ENCODE measurements at places on chromosomes 12 and 14.

DNA sequence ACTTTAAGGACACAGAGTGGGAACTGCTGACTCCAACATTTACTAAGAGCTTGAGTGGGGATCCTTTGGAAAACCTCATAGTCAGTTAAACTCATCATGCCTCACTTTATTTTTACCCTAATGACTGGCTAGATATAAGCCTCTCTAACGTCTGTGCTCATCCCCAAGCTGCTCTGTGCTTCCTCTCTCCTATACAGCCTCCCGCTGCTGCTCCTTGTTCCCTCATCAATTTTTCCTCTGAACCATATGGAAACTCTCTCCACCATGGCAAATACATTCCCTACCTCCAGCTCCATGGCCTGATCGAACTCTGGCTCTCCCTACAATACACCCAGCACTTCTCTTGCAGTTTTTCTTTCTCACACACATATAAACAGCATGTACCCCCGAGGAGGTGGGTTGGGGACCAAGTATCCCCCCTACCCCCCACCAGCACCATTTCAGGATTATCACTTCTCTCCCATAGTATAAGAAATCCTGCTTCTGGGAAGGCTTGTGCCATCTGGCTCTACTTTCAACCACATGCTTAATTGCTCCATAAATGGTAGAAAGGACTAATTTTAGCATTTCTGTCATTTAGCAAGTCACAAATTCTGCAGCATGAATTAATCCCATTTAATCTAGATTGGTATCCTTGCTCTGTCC lies 39.2 kb upstream of the DYRK2 start:
- DNase-seq: no peak

DNA sequence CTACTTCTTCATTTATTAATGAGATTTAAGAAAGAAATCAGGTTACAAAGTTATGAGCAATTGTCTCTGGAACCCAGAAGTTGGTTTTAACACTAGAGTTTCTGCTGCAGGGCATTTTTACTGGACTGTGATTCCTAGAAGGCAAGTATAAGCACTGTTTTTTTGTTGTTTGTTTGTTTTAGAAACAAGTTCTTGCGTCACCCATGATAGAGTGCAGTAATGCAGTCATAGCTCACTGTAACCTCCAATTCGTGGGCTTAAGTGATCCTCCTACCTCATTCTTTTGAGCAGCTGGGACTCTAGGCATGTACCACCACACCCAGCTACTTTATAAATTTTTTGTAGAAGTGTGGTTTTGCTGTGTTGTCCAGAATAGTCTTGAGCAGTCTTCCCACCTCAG lies 25.6 kb downstream of the RAP1B start:
- DNase-seq: no peak

- DNase-seq: no peak
These were observed 338.2 kb downstream of the TMEM117 start for GRCh38 chr12:44174053-44174452.

DNA sequence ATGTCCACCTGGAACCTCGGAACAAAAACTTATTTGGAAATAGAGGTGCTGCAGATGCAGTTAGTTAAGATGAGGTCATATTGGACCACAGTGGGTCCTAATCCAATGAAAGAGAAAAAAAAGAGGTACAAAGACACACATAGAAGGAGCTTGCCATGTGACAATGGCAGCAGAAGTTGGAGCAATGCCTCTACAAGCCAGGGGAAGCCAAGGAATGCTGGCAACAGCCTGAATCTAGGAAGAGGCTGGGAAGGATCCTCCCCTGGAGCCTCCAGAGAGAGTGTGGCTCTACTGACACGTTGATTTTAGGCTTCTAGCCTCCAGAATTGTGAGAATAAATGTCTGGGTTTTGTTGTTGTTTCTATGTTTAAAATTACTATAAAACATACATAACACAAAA lies 521.8 kb upstream of the CCDC196 start:
- DNase-seq: no peak

GRCh38 chr14:77372304-77372841 lies 4.5 kb downstream of the TMED8 start:
- DNase-seq: no peak

DNA sequence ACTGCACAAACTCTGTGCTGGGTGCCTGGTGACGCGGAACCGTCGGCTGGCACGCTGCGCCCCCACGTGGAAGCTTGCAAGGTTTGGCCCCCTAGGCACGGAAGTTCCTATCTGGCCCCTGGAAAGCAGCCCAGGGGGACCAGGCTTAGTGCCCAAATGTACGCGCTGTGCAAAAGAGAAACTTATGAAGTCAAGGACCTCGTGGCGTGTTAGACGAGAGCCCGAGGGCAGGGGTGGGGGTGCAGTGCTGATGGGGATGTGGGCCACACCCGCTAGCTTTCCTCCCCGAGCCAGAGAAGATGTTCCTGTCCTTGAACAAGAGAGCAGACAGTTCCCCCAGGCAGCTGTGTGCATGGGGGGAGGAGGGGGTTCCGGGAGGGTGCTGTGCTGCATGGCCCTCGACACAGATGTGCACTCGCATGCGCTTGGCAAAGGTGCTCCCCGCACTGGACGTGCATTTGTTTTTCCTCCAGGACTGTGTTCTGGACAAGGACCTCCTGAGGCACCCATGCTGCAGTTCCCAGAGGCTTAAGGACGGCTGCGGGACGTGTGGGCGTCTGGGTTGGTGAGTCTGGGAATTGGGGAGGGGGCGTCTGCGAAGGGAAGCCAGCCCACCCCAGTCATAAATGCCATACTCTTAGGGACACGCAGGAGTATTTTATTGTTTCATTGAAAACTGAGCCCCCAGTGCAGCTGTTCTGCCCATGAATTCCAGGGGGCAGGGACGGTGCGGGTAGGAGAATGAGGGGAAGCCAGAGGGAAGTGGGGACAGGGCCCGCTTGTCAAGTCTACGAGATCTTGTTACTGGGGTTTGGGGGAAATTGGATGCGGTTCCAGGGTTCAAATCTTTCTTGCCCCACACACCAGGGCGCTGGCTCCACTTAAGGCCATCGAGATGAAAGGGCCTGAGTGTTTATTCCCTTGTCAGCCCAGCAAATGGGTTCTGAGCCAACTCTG lies 80.0 kb downstream of the NTF3 start:
- no peak for DNase-seq

- DNase-seq: peak; percentile 16
These were observed 513 bp downstream of the HOXC11 start for GRCh38 chr12:53973236-53974042.

DNA sequence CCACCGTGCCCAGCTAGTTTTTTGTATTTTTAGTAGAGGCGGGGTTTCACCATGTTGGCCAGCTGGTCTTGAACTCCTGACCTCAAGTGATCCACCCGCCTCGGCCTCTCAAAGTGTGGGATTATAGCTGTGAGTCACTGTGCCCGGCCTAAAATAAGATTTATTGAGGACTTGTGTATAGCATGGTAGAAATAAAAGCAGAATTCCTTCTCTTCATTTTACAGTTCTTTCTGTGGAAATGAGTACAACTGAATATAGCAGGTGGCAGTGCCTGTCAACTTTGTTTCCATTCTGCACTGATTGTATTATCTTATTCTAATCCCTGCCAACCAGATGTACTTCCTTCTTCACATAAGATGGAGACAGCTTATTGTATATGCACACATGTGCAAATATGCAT lies 41.0 kb downstream of the DIP2B start:
- no peak for DNase-seq

DNA sequence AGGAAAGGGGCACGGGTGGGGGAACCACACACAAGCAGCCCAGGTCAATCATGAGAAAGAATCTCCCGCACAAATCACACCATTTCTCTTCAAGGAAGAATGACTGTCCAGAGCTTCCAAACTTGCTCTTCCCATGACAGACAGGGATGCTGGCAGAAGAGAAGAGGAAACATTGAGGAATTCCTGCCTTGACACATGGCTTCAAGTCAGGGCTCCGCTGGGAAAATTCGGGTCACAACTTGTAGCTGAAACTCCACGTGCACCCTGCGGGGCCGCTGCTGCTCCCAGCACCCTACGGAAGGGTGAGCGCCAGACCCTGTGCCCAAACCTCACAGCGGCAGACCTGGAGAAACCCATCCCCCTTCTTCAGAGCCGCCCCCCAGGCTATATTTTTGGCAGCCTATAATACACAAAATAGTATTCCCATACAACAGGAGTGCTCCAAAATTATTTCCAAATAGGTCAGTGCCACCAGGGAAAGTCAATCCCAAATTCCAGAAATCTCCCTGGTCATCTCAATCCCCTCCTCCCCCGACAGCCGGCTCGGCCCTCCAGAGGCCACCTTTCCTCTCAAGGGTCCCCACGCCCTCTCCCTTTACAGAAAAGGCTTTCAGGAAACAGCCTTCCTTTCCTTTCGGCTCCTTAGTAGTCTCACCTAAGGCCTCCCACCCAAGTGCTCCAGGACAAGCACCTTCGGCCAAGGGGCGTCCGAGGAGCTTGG lies 1.3 kb downstream of the TMEM132D start:
- no peak for DNase-seq

DNA sequence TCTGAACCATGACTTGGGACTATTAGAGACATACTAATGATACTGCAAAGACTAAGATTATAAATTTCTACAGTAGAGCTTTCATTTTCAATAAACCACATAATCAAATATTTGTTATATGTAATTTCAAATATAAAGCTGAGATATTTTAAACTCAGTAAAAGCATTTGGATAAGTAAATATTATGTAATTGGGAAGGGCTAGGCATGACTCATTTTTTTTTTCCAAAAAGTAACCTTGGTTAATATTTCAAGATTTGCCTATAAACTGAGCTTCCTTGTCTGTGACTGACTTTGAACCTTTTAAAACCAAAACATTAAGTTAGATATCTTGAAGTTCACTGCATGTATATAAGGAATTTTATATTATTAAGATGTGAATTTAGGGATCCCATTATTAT lies 332.5 kb downstream of the CEP128 start:
- no peak for DNase-seq

DNA sequence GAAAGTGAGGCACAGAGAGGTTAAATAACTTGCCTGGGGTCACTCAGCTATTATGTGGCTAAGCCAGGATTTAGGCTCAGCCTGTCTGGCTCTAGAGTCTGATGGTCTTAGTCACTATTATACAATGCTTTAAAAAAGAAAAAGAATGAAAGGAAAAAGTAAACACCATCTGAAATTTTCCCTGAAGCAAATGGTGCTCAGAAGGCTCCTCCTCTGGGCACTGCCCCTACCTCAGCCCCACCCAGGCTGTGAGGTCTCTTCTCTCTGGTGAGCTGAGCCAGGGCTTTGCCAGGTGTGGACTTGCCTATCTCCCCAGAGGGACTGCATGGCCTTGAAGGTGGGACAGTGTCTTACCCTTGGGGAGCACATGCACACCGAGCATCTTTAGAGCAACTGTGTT lies 117.5 kb upstream of the DYRK2 start:
- DNase-seq: no peak

- no peak for DNase-seq
These were observed 475.8 kb downstream of the BCAT1 start for GRCh38 chr12:24473097-24473496.

DNA sequence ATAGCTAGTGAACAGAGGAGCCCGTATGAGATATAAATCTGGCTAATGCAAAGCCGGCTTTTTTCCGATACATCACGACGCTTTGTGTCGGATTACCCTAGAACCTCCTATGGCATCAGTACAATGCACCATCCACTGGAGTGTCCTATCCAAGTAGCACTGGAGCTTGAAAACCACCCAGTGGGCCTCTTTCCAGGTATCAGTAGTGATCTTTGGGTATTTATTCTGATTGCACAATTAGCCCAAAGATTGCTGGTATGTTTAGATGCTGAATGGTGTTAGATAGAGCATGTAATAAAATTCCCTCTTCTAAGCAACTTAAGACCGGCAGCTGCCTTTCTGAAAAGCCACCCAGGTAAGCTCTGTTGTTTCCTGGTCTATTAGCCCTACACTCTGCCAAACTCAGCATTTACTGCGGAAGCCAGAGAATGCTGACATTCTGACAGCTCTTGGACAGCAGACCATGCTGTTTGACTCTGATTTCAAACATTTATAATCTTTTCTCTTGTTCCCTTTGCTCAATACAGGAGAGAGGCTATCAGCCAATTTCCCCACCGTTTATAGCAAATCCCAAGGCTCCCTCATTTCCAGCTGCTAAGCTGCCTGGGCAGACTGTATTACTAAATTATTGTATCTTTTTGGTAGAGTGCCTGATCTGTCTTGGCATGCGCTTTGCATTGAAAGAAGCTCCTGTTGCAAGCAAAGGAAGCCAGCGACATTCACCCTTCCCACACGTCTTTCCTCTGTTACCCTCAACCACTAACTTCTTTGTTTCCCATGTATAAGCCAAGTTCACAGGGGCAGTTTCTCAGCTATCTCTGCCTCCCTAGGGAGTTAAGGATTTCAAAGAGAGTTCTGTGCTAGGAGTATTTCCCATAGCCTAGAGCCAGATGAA lies 388.3 kb upstream of the GARIN6 start:
- DNase-seq: no peak

GRCh38 chr12:68912916-68913315 lies 20.1 kb downstream of the CPM start:
- DNase-seq: no peak

GRCh38 chr12:83320350-83320749 lies 633.6 kb downstream of the TMTC2 start:
- no peak for DNase-seq

- DNase-seq: no peak
These were observed 38.7 kb upstream of the SGPP1 start for GRCh38 chr14:63766611-63767010.

DNA sequence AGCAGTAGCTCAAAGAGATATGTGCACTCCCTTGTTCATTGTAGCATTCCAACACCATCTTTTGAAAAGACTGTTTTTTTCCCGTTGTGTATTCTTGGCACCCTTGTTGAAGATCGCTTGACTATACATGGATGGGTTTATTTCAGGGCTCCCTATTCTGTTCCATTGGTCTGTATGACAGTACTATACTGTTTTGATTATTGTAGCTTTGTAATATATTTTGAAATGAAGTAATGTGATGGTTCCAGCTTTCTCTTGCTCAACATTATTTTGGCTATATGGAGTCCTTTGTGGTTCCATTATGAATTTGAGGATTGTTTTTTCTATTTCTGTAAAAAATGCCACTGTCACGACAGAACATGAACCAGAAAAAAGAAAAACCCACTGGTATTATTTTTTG lies 25.7 kb downstream of the BRMS1L start:
- no peak for DNase-seq

DNA sequence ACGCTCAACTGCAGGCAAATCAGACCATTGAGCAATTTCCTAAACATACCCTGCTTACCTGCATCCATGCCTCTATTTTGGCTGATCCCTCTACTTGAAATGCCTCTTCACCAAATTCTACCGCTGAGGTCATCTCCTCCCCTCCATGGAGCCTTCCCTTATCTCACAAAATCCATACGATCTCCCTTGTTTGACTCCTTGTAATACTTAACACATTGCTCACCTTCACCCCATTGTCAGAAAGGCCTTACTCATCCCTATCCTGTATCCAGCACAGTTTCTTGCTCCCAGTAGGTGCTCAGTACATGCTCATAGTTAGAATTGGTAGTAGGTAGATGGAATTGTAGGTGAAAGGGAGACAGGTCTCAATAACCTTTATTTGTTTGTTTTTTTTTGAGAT lies 5.4 kb downstream of the DDN start:
- no peak for DNase-seq

- DNase-seq: no peak
These were observed 30.8 kb downstream of the TTC7B start for GRCh38 chr14:90785471-90785870.
